ENCODE measurements at places on chromosomes 6 and 20.

DNA sequence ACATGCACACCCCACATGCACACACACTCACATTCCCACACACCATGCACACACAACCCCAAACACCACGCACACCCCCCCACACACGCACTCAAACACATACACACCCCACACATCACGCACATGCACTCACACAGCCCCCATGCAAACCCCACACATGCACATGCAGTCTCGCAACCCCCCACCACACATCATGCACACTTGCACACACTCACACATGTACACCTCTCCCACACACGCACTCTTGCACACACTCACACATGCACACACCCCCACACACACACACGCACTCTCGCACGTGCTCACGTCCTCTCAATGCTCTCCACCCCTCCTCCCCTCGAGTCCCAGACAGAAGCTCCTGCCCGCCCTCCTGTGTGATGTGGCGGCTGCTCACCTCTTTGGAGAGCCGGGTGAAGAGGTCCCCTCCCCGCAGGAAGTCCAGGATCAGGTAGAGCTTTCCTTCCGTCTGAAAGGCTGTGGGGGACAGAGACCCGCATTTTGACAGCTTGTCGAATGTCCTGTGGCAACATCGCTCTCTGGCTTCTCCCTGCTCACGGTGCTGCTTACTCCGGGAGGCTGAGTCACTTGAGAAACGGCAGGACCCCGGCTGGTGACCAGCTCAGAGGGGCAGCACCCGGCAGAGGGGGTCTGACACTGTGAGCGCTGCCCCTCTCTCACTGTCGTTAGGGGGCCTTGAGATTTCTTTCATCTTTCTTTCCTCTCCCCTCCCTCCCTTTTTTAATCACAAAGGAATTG is 78.5 kb downstream of the RAMACL start:
- no peak for DNase-seq

DNA sequence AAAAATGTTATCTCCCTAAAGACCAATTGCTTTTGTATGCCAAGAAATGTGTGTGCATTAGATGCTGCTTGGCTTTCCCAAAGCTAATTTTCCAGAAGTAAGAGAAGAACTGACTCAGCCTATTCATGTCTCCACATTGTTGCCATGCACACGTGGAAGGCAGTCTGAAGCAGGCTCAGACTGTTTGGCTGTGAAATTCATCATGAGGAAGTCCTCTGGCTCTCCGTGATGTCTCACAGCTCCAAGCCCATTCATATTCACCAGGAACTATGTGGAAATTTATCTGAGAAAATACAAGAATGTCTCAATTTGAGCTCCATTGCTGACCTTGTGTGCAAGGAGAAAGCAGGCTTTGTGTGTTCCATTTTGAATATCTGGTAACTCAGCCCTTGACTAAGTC is 1022.2 kb upstream of the GJE1 start:
- DNase-seq = no peak

DNA sequence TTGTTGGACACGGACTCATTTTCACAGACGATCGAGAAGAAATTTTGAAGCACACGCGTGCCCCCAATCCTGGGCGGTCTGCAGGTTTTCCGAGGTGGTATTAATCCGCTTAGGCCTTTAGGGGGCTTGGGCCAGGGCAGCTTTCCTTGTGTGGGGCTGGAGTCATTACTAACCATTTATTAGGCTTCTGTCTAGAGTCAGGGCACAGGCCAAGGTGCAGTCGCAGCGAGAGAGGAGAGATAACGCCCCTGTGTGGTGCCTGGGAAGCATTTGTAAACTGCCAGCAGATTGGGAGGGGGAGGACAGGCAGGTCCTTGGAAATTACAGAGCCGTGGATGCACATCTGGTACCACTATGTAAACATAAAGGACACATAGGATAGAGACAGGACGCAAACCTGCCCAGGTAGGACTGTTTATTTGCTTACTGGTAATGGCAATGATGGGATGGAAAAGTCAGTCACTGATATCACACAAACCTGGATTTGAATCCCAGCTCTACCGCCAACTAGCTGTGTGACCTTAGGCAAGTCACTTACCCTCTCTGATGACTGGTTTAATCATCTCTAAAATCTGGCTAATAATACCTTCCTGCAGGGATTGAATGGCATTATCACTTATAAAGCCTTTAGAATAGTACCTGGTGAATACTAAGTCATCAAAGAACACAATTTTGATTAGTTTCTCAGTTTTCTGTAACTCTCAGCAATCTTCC is 76.4 kb downstream of the TMEM242 start:
- no peak for DNase-seq

DNA sequence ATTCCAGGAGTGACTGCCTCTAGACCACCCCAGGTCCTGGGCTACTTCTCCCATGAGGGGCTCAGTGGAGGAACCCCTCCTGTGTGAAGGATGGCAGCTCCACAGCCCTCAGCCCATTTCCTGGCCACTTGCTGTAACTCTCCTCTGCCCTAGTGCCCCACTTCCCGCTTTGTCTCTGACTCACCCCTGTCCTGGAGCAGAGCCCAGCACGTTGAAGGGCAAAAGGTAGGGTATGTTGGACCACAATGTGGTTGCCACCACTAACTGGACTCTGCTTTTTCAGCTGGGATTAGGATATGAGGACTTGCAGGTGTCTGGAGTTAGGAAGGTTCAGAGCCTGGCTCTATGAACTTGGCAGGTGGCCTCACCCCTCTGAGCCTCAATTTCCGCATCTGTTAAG is 2.4 kb downstream of the MYBL2 start:
- DNase-seq = no peak

DNA sequence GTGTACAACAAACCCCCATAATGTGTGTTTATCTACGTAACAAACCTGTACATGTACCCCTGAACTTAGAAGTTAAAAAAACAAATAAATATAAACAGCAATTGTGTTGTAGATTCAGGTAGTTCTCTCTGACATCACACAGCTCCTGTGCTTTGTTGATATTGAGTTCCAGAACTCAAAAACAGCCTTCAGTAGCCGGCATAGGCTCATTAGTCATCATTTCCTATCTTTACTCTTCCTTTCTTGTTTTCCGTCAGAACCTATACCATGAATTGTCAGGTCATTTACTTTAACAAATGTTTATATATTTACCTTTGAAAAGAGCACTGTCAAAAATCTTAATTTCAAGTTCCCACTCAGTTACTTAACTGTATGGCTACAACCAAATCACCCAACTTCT is 88.8 kb downstream of the ADTRP start:
- DNase-seq = no peak

Measured in HepG2 (cell line).